ENCODE measurements at places on chromosomes 5 and 9.

DNA sequence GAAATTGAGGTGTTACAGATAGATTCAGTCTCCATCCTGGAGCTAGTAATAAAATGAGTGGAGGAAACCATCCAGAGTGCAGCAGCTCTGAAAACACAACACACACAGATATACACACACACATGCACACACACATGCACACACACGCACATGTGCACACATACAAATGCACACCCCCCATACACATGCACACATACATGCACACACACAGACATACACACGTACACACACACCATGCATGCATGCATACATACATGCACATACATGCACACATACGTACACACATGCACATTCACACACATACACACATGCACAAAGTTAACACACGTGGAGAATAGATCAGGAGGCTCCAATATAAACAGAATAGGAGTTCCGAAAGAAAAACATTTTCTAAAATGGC lies 21.0 kb upstream of the OBP2B start:
- DNase-seq: no peak

DNA sequence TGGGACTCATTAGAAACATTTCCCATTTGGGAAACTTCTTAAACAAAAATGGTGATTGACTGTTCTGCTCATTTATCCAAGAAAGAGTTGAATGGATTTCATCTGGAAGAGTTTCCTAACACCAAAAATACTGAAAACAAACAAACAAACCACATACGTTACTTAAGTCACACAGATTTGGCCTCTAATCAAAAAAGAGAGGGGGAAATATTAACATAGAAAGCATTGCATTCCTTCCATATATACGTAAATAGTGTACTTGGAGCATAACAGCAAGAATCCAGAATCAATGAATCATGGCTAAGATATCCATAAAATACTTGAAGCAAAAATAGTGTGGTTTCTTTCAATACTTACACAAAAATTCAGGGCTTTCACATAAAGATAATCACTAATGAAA lies 189.8 kb upstream of the MAP3K1 start:
- no peak for DNase-seq

GRCh38 chr5:26569241-26569928 lies 469.0 kb downstream of the CDH9 start:
- DNase-seq: no peak

DNA sequence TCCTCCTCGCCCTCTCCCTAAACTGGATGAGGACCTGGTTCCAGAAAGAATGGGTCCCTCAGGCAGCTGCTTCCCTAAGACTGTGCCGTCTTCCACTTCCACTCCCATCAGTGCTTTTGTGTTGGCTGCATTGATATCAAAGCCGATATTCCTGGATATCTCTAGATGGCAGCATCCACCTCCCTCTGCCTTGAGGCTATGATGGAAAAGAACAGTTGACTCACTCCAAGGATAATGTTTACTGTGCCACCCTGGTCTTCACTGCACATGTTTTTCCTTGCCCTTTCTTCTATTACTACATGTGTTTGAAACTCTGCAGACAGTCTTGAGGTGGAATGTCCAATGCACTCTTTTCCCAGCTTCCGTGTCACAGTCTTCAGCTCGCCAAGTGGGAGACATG lies 211.6 kb downstream of the MAST4 start:
- DNase-seq: peak; percentile 50

- DNase-seq: no peak
Observed at GRCh38 chr9:95047452-95048224, 269.9 kb downstream of the FANCC start.

- no peak for DNase-seq
Observed at GRCh38 chr5:137932800-137933199, 43.5 kb downstream of the PKD2L2 start.

- no peak for DNase-seq
Observed at GRCh38 chr5:9787861-9788600, 157.9 kb upstream of the TAS2R1 start.

GRCh38 chr9:89489548-89490530 lies 8.1 kb downstream of the SEMA4D start:
- no peak for DNase-seq

- peak; percentile 55 for DNase-seq
Observed at GRCh38 chr9:130893341-130894101, 3.1 kb downstream of the QRFP start.

DNA sequence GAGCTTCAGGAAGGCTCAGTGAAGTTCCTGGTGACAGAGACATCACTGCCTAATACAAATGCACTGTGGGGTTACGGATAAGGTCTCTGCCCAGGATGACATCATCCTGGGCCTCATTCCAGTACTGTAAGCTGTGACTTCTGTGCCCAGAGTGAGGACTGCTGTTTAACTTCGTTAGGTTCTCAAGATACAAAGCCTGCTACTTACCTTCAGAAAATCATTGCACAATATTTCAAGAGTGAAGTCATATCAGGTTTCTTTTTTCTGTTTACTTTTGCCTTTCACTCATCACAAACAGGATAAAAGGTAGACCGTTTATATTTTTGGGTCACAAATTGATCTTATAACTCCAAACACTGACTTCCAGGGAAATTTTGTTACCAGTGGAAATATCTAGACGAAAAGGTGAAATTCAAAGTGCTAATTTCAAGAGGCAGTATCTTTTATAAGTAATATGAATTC lies 241.2 kb downstream of the PIK3R1 start:
- DNase-seq: peak; percentile 55

DNA sequence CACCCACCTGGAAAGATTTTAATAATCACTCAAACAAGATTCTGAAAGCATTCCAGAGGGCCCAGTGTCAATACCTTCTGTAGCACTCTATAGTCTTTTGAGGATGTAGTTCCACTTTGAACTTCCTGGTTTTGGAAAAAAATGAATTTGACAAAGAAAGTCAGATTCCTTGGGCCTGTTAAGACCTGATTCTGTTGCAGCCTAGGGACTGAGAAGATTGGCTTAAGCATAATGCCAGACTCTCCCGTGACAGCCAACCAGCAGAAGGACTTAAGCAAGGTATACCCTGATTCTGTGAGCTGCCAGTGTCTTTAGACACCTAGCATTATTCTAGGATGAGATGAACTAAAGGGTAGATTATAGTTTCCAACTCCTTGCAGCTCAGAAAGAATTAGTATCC lies 6.8 kb downstream of the SPINK5 start:
- no peak for DNase-seq

DNA sequence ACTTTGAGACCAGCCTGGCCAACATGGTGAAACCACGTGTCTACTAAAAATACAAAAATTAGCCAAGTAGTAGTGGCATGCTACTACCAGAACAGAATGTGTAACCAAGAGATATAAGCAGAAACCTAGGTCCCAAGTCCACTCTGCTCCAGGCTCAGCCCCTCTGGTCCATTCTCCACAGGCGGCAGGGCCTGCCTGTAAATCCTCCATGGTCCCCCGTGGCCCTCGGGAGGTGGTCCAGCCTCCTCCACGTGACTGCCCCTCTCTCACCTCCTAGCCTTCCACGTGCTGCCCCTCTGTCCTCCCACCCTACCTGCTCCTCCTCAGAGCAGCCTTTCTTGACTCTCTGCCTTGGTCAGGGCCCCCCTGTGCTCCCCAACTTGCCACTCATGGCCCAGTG lies 127.4 kb downstream of the GAPVD1 start:
- no peak for DNase-seq

DNA sequence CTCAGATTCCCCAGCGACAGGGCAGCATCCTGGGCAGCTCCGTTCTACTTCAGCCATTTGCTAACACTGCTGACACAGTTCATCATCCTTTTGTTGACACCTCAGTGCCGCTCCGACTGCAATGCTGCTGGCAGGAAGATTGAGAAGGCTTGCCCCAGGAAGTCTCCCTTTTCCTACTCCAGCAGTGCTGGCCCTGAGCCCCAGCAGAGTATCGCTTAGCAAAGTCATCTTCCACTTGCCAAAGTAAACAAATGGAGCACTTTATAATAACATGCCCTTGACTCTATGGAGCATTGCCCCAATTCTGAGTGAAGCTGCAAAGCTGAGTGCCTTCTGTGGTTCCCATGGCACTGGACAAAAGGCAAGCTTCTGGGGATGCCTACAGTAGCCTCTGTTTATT lies 32.2 kb downstream of the PRLR start:
- DNase-seq: no peak

- no peak for DNase-seq
Observed at GRCh38 chr5:77662635-77663034, 24.1 kb upstream of the OTP start.

DNA sequence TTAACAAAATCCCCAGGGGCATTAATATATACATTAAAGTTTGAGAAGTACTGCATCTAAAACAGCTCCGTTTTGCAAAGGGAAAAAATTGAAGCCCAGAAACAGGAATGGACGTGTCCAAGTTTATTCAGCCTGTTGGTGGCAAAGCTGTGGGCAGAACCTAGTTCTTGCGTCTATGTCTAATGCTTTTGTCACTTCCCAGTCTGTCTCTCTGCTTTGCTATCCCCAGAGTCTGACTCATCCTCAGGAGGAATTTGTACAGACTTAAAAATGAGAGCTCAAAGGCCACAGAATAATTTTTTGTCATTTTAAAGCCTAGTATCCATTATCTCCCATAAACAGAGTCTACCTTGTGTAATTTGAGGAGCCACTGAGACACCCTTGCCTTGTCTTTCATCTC lies 330.9 kb upstream of the GRIA1 start:
- DNase-seq: no peak

DNA sequence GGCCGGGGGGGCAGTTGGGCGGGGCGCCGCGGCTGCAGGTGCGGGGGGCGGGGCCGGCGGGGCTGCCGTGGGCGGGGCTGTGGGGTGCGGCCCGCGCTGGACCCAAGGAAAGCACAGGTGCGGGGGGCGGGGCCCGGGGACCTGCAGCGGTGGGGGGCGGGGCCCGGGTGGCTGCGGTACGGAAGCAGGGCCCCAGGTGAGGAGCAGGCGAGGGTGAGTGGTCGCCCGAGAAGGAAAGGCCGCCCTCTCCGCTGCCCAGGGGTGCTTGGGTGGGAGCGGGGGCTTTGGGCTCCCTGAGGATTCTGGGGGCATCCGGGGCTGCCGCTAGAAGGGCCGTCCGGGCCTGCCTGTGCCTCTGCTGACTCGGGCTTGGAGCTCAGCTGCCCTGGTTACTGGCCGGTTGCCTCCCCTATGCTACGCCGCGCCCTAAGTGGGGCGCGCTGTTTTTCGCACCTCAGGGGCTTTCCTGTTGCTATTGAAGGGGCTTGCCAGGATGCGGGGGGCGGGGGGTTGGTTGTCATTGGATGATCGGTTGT lies 767 bp downstream of the RALGPS1 start:
- no peak for DNase-seq

DNA sequence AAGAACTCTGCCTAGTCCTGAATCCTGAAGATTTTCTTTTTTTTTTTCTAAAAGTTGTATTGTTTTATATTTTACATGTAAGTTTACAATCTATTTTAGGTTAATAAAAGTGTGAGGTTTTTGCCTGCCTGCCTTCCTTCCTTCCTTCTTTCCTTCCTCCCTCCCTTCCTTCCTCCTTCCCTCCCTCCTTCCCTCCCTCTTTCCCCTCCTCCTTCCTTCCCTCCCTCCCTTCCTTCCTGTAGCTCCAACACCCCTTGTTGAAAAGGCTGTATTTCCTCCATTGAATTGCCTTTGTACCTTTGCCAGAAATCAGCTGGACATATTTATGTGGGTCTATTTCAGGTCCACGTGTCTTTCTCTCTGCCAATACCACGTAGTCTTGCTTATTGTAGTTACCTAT lies 46.6 kb downstream of the CACNA1B start:
- DNase-seq: no peak

GRCh38 chr9:82117026-82117811 lies 128.6 kb downstream of the SPATA31D1 start:
- no peak for DNase-seq

DNA sequence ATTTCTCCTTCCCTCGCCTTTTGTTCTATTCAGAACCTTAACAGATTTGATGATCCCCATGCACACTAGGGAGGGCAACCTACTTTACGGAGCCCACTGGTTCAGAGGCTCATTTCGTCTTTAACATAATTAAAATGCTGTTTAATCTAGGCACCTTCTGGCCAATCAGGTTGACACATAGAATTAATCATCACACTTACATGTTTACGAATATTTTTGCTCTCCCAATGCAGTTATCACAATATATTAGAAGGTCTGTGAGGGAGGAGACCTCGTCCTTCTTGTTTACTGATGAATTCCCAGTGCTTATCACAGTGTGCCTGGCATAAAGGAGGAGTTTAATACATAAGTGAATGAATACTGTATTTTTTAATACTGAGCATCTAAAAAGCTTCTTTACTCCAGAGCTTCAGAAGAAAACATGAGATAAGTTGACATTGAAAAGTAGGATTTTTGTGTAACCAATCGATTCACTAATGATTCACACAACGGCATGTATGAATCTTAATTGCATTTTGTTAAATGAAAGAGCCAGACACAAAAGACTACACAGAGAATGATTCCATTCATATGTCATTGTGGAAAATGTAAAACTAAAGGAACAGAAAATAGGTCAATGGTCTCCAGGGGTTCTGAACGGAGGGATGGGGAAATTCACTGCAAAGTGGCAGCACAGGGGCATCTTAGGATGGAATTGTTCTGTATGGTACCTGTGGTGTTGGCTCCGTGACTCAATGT lies 78.6 kb upstream of the VCAN start:
- DNase-seq: no peak

- no peak for DNase-seq
Observed at GRCh38 chr5:65015767-65016166, 247.0 kb downstream of the CWC27 start.

DNA sequence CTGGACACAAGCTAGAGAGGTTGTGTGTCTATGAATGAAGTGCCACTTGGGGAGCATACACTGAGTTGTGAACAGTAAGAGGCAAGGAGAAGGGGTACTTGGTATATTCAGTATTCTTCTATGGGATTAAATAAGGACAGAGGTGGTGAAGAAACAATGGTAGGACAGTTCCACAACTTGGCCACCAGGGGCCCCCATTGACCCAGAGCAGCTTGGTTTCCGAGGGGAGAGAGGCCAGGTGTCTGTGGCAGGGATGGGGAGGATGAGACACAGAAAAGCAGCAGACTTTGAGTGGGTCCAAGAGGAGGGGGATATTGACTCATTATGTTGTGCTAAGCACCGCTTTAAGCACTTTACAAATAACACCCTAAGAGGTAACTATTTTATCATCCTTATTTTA lies 220.6 kb downstream of the MELK start:
- peak; percentile 32 for DNase-seq

- DNase-seq: no peak
Observed at GRCh38 chr9:7542693-7543092, 256.9 kb downstream of the DMAC1 start.

GRCh38 chr5:54655761-54656160 lies 138.2 kb downstream of the SNX18 start:
- no peak for DNase-seq

DNA sequence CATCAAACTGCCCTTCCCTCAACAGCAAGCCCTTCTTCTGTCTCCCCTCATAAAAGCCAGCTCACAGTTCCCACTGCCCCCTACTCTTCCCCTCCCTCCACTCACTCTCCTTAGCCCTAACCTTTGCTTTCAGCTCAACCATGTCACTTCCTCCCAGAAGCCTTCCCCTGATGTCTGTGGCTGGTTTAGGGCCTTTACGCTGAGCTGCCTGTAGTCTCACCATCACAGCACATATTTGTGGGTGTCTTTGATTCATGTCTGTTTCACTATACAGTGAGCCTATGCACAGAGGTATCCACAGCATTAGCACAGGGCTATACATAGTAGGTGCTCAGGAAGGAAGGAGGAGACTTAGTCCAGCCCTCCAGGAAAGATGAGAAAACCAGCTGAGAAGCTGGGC lies 34.7 kb downstream of the C9orf50 start:
- DNase-seq: no peak

- DNase-seq: peak; percentile 54
Observed at GRCh38 chr5:138352722-138353559, 456 bp downstream of the KDM3B start.

GRCh38 chr9:109918339-109919163 lies 138.6 kb downstream of the PALM2AKAP2 start:
- no peak for DNase-seq

Measured in BE2C (cell line).